ENCODE measurements at places on chromosomes 6 and 20.

- peak; percentile 98 for DNase-seq
Observed at GRCh38 chr6:69796642-69797390, at the start of gene LMBRD1. LMBRD1 (minus strand) TSS chr6:69797010; CDS start chr6:69796881, 129 bp downstream.

GRCh38 chr6:16633961-16634360 lies 127.3 kb downstream of the ATXN1 start:
- no peak for DNase-seq

DNA sequence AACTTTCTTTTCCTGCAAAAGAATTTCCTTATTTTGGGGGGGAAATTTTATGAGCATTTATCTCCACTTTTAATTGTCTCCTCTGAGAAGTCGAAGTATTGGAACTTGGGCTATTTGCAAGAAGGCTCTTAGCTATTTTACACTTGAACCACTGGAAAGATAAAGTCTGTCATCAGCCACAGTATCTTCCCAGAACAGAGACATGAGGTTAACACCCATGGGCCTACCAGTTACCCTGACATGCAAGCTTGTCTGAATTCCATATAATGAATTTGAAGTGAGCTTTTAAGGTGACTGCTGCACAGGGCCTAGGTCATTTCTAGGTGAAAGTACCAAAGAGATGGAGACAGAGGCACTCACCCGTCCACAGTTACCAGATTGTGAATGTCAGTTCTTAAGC lies 193.1 kb downstream of the SIM1 start:
- no peak for DNase-seq

- DNase-seq: no peak
Observed at GRCh38 chr20:43450841-43451799, 6.6 kb upstream of the SRSF6 start.

- no peak for DNase-seq
Observed at GRCh38 chr6:133699741-133700385, 189.1 kb upstream of the TCF21 start.

DNA sequence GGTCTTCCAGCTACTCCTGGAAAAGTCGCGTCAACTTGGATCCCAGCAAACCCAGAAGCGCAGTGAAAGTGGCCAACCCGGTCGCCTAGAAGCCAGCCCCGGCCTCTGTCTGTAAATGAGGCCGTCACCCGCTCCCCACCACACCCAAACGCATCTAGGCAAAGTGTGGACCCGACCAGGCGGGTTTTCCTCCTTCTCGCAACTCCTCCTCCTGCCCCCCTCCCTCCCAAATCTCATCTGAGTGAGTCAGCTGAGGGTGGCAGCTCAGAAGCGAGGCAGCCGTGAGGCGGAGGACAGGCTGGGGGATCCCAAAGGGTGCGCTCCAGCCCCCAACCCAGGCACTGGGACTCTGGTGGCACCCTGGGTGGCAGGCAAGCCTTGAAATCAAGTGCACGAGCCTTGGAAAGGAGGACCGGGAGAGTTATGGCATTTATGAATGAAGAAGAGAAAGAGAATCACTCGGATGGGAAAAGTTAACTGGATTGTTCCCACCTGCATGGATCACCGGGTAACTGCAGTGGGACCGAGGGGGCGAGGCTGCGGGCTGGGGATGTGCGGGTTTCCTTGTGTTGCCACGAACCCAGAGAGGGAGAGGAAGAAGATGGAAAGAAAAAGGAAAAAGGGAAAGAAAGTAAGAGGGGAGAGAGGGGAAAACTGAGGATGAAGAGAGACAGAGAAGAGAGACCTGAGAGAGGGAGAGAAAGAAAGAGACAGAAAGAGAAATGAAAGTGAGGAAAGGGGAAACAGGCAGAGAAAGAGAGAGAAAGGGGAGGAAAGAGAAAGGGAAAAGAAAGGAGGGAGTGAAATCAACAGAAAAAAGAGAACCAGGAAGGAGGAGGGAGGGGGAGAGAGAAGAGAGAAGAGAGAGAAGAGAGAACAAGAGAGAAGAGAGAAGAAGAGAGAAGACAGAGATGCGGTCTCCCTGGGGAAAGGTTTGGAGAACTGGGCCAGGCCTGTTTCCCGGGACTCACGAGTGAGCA lies at the start of gene APCDD1L:
Gene APCDD1L, minus strand, starts transcription at position 167 of the 980 bp plus-strand sequence. CDS start 692 bp downstream, outside the sequence.
- no peak for DNase-seq

DNA sequence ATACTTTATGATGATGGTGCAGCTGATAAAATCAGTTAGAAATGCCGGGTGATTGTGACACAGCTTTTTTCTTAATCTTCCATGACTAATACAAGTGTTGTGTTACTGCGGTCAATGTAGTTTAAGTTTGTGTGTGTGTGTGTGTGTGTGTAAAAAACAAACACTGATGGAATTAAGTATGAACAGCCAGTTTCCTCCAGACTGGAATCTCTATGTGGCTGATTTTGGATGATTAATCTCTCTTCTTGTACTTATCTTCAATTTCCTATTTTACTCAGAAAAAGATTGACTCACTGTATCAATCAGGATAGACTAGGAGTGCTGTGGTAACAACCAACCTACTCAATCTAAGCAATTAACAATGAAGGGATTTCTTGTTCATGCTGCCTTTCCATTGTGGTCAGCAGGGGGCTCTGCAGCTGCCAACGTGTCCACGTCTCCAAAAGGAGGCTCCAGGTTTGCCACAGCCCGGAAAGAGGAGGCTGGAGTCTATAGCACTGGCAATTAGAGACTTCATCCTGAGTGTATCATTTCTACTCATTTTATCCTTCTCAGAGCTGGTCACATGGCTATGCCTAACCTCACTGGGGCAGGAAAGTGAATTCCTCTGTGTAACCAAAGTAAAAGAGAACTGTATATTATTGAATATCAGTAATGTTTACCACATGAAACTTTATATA lies 107.7 kb downstream of the CD109 start:
- no peak for DNase-seq

- no peak for DNase-seq
Observed at GRCh38 chr6:110357298-110357663, 868 bp downstream of the METTL24 start.

DNA sequence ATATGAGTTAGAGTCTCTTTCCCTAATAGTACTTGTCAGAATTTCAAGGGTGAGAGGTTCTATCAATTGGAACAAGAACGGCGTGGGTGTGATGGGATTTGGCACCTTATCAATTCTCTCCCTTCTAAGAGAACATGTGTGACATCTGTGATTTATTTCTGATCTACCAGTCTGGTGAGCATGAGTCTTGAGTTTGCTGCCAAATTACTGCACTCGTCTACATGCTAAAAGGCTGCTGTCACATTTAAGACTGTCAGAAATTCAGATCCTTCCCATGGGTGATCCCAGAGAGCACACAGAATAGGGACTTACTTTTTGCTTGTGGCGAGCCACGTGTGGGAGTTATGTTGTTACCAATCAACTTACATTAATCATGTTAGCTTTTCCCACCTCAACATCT lies 370.2 kb upstream of the SASH1 start:
- DNase-seq: no peak

- DNase-seq: no peak
Observed at GRCh38 chr6:127301199-127301700, 34.6 kb downstream of the RNF146 start.

GRCh38 chr6:54198134-54198533 lies 86.9 kb downstream of the MLIP start:
- no peak for DNase-seq

DNA sequence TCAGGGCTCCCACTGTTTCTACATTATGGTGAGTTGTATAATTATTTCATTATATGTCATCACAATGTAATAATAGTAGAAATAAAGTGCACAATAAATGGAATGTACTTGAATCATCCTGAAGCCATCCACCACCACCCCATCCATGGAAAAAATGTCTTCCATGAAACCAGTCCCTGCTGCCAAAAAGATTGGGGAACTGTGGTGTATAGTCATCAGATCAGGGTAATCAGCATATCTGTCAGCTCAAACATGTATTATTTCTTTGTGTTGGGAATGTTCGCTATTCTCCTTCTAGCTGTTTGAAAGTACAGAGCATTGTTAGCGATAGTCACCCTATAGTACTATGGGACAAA lies 33.8 kb upstream of the SLC22A23 start:
- no peak for DNase-seq

DNA sequence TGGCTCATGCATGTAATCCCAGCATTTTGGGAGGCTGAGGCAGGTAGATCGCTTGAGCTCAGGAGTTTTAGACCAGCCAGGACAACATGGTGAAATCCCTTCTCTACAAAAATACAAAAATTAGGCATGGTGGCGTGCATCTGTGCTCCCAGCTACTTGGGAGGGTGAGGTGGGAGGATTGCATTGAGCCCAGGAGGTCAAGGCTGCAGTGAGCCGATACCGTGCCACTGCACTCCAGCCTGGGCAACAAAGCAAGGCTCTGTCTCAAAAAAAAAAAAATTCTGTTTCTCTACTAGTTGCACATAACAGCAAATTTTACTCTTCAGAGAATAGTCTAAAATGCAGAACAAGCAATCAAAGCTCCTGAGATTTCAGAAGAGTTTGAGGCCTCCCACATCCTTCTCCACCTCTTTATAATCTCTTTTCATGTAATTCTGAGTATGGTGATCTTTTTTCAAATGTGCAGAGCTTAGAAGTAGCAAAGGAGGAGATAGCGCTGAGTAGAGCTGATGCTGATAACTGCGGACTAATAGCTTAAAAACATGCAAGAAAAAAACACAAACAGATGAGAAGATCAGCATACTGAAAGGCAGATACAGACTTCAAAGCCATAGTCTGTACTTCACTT lies 23.3 kb downstream of the LRRN4 start:
- DNase-seq: no peak

DNA sequence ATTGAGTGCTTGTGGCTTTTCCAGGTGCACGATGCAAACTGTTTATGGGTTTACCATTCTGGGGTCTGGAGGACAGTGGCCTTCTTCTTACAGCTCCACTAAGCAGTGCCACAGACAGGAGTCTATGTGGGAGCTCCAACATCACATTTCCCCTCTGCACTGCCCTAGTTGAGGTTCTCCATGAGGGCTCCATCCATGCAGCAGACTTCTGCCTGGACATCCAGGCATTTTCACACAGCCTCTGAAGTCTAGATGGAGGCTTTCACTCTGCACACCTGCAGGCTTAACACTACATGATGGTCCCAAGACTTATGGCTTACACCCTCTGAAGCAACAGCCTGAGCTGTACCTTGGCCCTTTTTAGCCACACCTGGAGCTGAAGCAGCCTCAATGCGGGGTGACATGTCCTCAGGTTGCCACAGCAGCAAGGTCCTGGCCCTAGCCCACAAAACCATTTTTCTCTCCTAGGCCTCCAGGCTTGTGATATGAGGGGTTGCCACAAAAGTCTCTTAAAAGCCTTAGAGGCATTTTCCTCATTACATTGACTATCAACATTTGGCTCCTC lies 552.2 kb downstream of the TFAP2A start:
- no peak for DNase-seq

DNA sequence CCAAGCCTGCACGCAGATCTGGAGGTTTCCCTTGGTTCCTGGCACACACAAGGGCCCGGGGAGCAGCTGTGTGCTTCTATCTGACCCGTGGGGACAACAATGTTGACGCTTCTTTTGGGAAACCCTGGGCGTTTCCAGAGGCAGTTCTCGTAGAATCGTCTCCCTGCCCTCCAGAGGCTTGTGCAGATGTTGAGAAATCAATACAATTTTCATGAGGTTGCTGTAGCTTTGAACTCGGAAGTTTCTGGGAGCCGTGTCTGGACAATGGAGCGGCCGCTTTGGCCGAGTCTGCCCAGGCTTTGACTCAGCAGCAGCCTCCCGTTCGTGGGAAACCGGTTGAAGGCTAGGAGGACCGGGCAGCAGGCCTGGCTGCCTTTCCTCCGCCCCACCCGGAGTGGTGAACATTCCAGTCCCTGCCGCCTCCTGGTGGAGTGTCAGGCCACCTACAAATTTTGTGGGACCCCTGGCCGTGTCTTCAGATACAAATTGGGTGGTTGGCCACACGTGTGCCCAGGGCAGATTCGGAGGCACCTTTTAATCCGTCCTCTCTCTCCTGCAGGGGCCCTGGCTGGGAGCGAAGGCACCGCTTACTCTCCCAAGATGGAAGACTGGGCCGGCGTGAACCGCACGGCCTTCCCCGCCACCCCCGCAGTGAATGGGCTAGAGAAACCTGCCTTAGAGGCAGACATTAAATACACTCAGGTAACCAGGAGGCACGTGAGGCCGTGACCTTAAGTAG lies 2.7 kb downstream of the PAX1 start:
- no peak for DNase-seq

GRCh38 chr6:85185977-85186376 lies 263.9 kb upstream of the NT5E start:
- DNase-seq: no peak
